ENCODE measurements at places on chromosomes 5 and 9.
A peak's percentile ranks its signal among the peaks of the same experiment; 100 is the strongest.

GRCh38 chr5:170821257-170821800 lies 37.8 kb downstream of the GABRP start:
- DNase-seq: no peak

GRCh38 chr9:137441935-137442321 lies 771 bp upstream of the ENTPD8 start:
- DNase-seq: no peak

DNA sequence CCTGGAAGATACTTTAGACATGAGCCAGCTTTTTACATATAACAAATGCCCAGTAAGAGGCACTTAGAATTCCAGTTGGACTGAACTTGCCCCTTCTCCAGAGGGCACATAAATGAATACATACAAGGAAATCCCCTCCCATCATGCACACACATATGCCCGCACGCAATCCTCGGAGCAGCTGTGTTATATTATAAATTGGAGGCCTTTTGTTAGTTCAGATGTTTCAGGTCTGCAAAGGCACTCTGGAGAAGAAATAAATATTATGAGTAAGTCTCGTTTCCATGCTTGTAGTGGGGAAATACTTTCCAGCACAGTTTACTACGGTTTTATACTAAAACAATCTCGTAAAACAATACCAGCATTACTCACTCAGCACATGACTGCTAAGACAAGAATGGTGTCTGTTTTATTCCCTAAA lies 17.6 kb upstream of the MUSK start:
- no peak for DNase-seq

- no peak for DNase-seq
Observed at GRCh38 chr9:120935383-120935857, 8.8 kb upstream of the TRAF1 start.

GRCh38 chr5:127801751-127802476 lies 98.7 kb downstream of the CCDC192 start:
- DNase-seq: no peak

- no peak for DNase-seq
Observed at GRCh38 chr5:179274321-179275315, 70.6 kb downstream of the ADAMTS2 start.

DNA sequence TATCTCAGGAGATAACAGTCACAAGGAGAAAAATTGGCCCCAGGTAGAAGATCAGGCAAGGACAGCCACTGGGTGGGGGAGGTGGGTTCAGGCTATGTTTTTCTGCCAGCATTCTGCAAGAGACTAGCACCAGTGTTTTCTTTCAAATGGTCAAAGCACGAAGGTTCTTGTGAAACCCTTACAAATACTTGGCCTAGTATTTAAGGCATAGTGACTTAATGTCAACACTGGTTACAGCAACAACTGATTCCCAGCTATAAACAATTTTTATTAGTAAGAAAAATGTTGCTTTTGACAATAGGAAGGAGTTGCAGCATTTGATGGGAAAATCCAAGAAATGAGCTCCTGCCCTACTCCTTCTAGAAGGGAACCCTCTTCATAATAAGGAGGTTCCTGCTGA lies 349.6 kb downstream of the SLIT3 start:
- DNase-seq: no peak

DNA sequence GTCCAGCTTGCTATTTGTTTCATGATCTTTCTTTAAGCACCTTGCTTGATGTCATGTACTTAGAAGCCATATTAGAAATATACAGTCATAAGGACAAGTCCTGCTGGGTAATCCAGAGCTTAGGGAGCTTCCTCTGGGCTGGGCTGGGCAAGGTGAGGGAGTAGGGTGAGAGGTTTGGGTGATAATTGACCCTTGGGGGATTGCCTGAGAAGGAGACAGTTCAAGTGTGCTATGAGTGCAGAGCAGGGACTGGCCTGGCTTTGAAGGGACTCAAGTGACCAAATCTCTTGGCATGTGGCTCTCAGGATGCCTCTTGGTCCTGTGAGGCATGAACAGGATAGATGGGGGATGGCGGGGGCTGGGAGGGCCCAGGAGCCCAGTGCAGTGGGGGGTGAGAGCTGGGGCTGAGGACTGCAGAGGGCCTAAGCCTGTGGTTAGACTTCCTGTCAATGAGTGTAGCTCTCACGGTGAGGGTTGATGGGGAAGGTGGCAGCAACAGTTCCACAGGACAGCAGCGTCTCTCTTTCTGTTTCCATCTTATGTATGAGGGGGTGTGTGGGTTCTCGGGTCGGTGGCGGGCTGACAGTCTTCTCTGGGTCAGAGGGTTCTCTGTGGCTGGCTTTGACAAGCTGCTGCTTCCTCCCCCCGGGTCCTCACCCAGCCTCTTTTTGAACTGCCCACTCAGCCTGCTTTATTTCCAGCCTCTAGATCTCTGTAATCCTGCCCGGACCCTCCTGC lies 53.5 kb downstream of the RGS3 start:
- DNase-seq: peak; percentile 21

GRCh38 chr9:88628811-88629210 lies 93.8 kb downstream of the NXNL2 start:
- no peak for DNase-seq

GRCh38 chr9:34777666-34778065 lies 67.7 kb upstream of the CCL21 start:
- DNase-seq: no peak
